ENCODE measurements at places on chromosomes 3 and 15.

DNA sequence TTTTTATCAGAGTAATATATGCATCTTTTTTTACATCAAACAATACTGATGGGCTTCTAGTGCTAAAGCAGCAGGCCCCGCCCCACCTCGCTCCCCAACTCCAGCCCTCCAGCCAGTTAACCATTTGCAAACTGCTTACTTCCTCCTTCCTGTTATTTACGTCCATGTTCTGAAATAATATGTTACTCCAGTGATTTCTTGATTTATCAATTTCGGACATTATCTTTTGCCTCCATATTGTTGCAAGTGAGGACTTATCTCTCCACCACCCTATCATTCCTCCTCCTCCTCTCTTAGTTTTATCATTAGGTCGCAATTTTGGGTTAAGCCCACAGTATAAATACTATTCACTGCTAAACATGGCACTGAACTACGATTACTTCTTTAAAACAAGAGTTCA is 39.5 kb downstream of the ZNF710 start:
- DNase-seq = no peak

- no peak for DNase-seq
Observed at GRCh38 chr3:133136114-133137041, 98.2 kb downstream of the TMEM108 start.

GRCh38 chr15:74320352-74321247 is 46.8 kb downstream of the CYP11A1 start:
- DNase-seq = no peak

DNA sequence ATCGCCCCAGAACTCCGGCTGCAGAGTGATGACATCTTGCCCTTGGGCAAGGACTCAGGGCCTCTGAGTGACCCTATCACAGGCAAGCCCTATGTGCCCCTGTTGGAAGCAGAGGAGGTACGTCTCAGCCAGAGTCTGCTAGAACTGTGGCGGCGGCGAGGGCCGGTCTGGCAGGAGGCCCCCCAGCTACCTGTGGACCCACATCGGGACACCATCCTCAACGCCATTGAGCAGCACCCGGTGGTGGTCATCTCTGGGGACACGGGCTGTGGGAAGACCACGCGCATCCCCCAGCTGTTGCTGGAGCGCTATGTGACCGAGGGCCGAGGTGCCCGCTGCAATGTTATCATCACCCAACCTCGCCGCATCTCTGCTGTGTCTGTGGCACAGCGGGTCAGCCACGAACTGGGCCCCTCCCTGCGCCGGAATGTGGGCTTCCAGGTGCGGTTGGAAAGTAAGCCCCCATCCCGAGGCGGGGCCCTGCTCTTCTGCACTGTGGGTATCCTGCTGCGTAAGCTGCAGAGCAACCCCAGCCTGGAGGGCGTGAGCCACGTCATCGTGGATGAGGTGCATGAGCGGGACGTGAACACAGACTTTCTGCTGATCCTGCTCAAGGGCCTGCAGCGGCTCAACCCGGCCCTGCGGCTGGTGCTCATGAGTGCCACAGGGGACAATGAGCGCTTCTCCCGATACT is 43.4 kb downstream of the DHX30 start:
- no peak for DNase-seq

GRCh38 chr3:149717391-149718056 is 34.8 kb downstream of the COMMD2 start:
- DNase-seq = no peak

DNA sequence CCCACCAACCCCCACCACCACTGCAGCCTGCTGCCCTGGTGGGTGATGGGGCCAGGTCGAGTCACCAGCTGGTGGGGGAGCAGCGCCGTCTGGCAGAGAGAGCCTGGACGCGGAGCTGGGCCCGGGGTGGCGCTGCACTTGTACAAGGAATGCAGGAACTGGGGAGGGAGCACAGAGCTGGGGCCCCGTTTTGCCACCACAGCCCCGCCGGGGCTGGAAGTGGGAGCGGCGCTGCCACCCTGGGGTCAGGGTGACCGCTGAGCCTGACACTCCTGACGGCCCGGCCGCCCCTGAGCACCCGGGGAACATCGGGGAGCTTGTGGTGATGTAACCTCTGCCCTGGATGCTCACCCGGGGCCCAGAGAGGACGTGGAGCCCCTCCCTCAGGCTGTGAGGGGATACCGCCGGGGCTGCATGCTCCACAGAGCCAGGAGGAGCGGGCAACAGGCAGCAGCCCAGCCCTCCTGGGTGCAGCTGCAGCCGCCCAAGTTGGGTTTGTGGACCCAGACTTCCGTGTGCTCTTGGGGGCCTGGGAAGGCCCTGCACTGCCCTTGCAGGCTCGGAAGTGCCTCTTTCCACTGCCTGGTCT is 32.6 kb upstream of the IREB2 start:
- DNase-seq = no peak

GRCh38 chr3:141050576-141051442 is at the start of gene SPSB4:
Gene SPSB4 (plus strand): TSS chr3:141051347. CDS start chr3:141066105, 14,758 bp downstream.
- DNase-seq = no peak

- DNase-seq = no peak
Observed at GRCh38 chr3:1092771-1093170, at the start of gene CNTN6. Gene CNTN6 (plus strand): TSS chr3:1093024. CDS start chr3:1148009, 54,985 bp downstream.

GRCh38 chr3:110654843-110655502 is 416.6 kb upstream of the NECTIN3 start:
- no peak for DNase-seq

DNA sequence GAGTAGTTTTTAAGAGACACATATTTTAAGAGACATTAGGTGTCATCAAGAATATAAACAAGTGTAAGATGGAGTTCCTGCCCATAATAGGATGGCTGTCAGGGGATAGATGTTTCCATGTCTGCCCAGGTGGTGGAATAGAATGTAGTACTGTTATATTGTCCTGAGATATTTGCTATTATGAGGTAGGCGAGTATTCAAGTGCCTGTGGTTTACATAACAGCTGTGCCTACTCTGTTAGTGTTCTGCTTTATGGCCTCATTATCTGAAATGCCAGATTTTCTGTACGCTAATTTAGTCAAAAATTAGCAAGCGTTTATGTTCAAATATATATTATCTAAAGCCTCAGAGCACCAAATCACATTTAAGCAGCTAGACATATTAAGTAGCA is 360.2 kb upstream of the ROPN1 start:
- no peak for DNase-seq

- no peak for DNase-seq
Observed at GRCh38 chr3:165770781-165771180, 66.4 kb downstream of the BCHE start.

Data from CD4-positive, alpha-beta T cell treated with Interferon alpha-2 for 1 hour (primary cell).